ENCODE measurements at places on chromosomes 11 and 22. TPM values are rescaled to one million over a fixed set of nuclear protein-coding genes. Genes with fewer than 3 reads are reported as not detected.
A peak's percentile ranks its signal among the peaks of the same experiment; 100 is the strongest.

GRCh38 chr22:39332441-39333064, 13.1 kb upstream of the RPL3 start:
- no peaks in the 10 kb centered on the region for H3K36me3 ChIP-seq
- H3K27ac ChIP-seq = no peak overlapping the region
- no peak for DNase-seq
- no peak overlapping the region for H3K4me3 ChIP-seq
- H3K27me3 ChIP-seq = peaks cover 3% of the 10 kb centered on the region
- peaks cover 7% of the 10 kb centered on the region for H3K4me1 ChIP-seq

The RBMXL2 gene
- total RNA-seq = not detected

DNA sequence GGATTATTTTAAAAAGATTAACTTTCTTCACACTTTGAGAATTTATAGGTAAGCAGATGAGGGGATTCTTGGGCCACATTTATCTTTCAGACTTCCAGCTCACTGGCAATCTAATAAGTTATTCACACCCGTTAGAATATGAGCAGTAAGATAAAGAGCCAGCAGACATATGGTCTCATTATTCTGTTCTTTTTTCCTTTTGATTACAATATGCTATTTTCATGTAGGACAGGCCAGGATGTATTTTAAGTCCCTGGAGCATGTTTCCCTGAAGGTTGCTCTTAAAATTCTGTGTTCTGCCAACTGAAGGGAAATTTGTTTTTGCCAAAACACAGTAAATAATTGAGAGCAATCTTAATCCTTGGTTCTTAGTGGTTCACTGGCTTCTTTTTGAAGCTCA, 22.2 kb downstream of the PDHX start:
- no peak overlapping the region for H3K4me3 ChIP-seq
- no peak overlapping the region for H3K27ac ChIP-seq
- peaks cover 17% of the 10 kb centered on the region for H3K4me1 ChIP-seq
- H3K27me3 ChIP-seq = no peaks in the 10 kb centered on the region

DNA sequence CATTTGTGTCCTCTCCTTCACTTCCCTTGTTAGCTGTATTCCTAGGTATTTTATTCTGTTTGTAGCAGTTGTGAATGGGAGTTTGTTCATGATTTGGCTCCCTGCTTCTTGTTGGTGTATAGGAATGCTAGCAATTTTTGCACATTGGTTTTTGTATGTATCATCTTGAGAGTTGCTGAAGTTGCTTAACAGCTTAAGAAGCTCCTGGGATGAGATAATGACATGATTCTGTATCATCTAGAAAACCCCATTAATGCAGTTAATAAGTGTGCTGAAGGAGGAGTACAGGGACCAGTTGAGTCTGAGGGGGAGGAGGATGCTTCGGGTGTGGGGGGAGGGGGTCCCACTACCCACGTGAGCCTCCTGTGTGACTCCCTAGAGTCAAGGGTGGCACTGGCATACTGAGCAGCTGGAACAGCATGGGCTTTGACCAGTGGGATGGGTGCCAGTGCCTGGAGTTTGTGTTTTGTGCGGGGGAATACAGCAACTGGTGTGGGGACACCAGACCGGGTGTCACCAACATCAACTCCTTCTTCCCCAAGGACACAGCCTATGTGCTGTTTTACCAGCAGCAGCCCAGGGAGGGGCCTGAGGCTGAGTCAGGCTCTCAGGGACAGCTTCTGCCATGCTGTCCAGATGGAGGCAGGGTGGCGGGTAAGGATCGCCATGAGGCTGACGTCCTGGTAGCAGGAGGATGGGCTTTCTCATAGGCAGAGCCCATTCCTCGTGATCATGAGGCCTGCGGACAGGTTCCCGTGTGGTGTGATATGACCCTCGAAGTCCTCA, 24.1 kb downstream of the USP35 start:
- H3K36me3 ChIP-seq = peaks cover 26% of the 10 kb centered on the region
- DNase-seq = no peak
- H3K4me1 ChIP-seq = peaks cover 5% of the 10 kb centered on the region
- H3K4me3 ChIP-seq = no peak overlapping the region
- H3K27ac ChIP-seq = no peak overlapping the region

The ZNF280A gene
- not detected for total RNA-seq

The OR2AT4 gene
- total RNA-seq = not detected

DNA sequence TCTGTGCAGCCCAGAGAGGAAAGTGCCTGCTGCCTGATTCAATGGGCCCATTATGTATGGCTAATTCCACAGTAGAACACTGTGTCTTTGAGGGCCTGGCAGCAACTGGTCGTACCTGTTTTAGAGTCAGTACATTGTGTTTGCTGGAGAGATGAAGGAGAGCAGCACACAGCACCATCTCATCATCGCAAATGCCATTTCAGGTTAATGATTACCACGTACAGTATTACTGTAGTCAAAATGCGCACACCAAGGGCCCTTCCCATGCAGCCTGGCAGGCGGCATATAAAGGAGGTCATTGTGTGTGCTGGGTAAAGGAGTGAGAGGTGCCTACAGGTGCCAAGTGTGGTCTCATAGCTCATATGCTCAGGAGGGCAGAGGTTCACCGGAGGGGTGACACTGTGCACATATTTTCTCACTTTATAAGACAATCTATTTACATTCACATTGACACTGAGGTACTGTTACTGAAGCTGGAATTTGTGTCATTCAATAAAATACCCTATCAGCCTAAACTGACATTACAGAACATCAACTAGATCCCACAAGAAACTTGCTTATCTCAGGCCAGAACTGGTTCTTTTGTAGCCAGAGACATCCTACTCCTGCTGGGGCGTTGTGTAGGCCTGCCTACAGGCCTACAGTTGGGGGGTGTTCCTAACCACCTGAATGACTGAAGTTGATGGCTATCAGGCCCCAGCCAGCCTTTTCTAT, 90.4 kb downstream of the APIP start:
- no peak for DNase-seq
- no peaks in the 10 kb centered on the region for H3K36me3 ChIP-seq
- peaks cover 39% of the 10 kb centered on the region for H3K27me3 ChIP-seq
- no peak overlapping the region for H3K4me3 ChIP-seq
- peaks cover 5% of the 10 kb centered on the region for H3K4me1 ChIP-seq

The ZP1 gene
- total RNA-seq = not detected

- H3K4me3 ChIP-seq = no peak overlapping the region
- no peaks in the 10 kb centered on the region for H3K36me3 ChIP-seq
- peaks cover 20% of the 10 kb centered on the region for H3K4me1 ChIP-seq
- peaks cover 74% of the 10 kb centered on the region for H3K27me3 ChIP-seq
- no peak for DNase-seq
- no peak overlapping the region for H3K27ac ChIP-seq
Observed at GRCh38 chr11:107587306-107587979, 3.5 kb upstream of the ELMOD1 start.

The PYGM gene
- total RNA-seq = 2.0 TPM

GRCh38 chr11:43327987-43328386, 16.2 kb downstream of the API5 start:
- H3K27me3 ChIP-seq = no peaks in the 10 kb centered on the region
- no peak for DNase-seq

GRCh38 chr22:49464037-49464436, 363.6 kb downstream of the BRD1 start:
- no peak overlapping the region for H3K27ac ChIP-seq
- H3K4me1 ChIP-seq = no peaks in the 10 kb centered on the region
- no peak overlapping the region for H3K4me3 ChIP-seq
- DNase-seq = no peak

The TEX54 gene
- total RNA-seq = not detected

The SCGB1A1 gene
- not detected for total RNA-seq

GRCh38 chr11:126700768-126701519, 299.6 kb downstream of the KIRREL3 start:
- no peaks in the 10 kb centered on the region for H3K36me3 ChIP-seq
- H3K27ac ChIP-seq = no peak overlapping the region
- H3K27me3 ChIP-seq = no peaks in the 10 kb centered on the region
- no peak overlapping the region for H3K4me3 ChIP-seq
- no peak for DNase-seq

The SCGB1D2 gene
- not detected for total RNA-seq

- H3K4me3 ChIP-seq = peak overlapping the region; percentile 62
- peaks cover 4% of the 10 kb centered on the region for H3K27me3 ChIP-seq
- DNase-seq = peak; percentile 82
- H3K27ac ChIP-seq = peak overlapping the region; percentile 79
Observed at GRCh38 chr11:67265633-67266448, 432 bp upstream of the GRK2 start.

- H3K4me3 ChIP-seq = no peak overlapping the region
- H3K36me3 ChIP-seq = peaks cover 27% of the 10 kb centered on the region
- H3K27ac ChIP-seq = no peak overlapping the region
- DNase-seq = no peak
- H3K27me3 ChIP-seq = no peaks in the 10 kb centered on the region
- no peaks in the 10 kb centered on the region for H3K4me1 ChIP-seq
Observed at GRCh38 chr11:73912026-73912425, 35.2 kb downstream of the PAAF1 start.

DNA sequence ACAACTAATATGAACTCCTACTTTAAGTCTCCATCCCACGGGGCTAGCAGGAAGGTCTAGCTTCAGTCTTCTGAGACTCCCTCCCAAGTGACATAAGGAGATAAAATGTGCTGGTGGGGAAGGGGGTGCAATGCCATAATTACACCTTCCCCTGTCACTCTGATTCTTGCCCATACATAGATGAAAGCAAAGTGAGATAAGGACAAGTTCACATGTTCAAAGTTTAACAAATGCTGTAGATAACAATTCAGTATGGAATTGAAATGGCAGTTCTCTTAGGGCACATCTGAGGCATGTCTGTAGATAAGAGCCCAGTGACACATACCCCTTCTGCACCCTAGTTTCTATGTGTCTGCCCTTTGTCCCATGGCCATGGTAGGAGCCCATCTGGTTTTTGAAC, 38.2 kb upstream of the PANX1 start:
- H3K4me3 ChIP-seq = no peak overlapping the region
- no peak overlapping the region for H3K27ac ChIP-seq
- H3K36me3 ChIP-seq = no peaks in the 10 kb centered on the region
- no peaks in the 10 kb centered on the region for H3K4me1 ChIP-seq
- H3K27me3 ChIP-seq = peaks cover 5% of the 10 kb centered on the region
- no peak for DNase-seq

GRCh38 chr11:95291946-95292345, 60.9 kb upstream of the SESN3 start:
- no peaks in the 10 kb centered on the region for H3K36me3 ChIP-seq
- no peak overlapping the region for H3K4me3 ChIP-seq
- H3K27me3 ChIP-seq = peaks cover 3% of the 10 kb centered on the region

DNA sequence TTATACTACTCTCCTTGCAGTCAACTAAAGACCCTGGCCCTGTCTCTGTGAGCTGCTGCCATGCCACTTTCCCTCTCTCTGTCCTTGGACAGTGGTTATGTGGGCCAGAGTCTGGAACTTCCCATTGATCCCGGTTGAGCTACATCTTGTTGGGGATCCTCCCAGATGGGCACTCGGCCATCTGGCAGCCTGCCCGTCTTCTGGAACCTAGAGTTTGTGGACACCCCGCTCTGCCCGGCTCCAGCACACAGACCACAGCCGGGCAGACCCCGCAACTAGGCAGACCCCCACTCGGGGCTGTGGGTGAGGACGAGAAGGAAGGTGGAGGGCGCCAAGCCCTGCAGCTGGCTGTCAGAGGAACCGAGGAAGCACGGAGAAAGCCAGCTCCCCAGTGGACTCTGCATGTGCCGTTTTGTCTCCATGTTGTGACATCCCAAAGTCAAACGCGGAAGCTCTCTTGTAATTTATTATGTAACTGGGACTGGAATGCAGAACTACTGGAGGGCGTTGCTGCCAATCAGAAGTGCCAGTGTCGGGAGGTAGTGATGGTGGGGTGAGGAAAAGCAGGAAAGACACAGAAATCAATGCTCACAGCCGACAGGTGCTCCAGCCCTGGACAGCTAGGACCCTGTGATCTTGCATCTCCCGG, 207.7 kb downstream of the CEP164 start:
- peaks cover 2% of the 10 kb centered on the region for H3K27me3 ChIP-seq
- H3K4me1 ChIP-seq = no peaks in the 10 kb centered on the region
- DNase-seq = no peak
- no peak overlapping the region for H3K27ac ChIP-seq

DNA sequence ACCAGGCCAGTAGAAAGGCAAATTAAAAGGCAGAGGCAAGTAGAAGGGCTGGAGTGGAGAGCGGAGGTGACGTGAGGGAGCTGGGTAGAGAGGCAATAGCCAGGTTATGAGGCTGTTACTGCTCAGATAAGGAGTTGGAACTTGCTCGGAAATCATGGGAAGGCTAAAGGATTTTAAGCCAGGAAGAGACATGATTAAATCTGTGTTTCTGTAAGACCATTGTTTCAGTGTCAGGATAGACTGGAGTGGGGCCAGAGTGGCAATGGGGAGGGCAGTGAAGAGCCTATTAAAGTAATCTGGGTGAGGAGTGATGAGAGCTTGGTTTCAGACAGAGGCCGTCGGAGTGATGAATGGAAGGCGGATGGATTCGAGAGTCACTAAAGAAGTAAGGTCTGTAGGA, 39.0 kb downstream of the GRAMD1B start:
- no peak for DNase-seq
- H3K36me3 ChIP-seq = peaks cover 40% of the 10 kb centered on the region
- no peaks in the 10 kb centered on the region for H3K27me3 ChIP-seq
- H3K4me1 ChIP-seq = peaks cover 56% of the 10 kb centered on the region

The MMP13 gene
- total RNA-seq = not detected

The SPI1 gene
- not detected for total RNA-seq

DNA sequence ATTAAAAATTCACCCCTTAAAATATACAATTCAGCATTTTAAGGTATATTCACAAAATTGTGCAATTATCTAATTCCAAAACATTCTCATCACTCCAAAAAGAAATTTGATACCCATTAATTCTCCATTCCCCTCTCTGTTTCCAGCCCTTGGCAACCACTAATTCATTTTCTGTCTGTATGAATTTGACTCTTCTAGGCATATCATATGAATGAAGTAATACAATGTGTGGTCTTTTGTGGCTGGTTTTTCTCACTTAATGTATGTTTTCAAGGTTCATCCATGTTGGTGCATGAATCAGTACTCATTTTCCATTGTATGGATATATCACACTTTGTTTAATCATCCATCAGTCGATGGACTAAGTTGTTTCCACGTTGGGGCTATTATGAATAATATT, 29.0 kb upstream of the ACCSL start:
- H3K36me3 ChIP-seq = no peaks in the 10 kb centered on the region
- H3K4me1 ChIP-seq = peaks cover 3% of the 10 kb centered on the region
- peaks cover 35% of the 10 kb centered on the region for H3K27me3 ChIP-seq
- no peak for DNase-seq
- no peak overlapping the region for H3K4me3 ChIP-seq

The MS4A3 gene
- not detected for total RNA-seq

The CASP5 gene
- total RNA-seq = not detected

The IFITM10 gene
- total RNA-seq = 1.3 TPM

The OR5M8 gene
- not detected for total RNA-seq

- no peaks in the 10 kb centered on the region for H3K36me3 ChIP-seq
- no peak overlapping the region for H3K27ac ChIP-seq
- H3K4me1 ChIP-seq = no peaks in the 10 kb centered on the region
- peaks cover 1% of the 10 kb centered on the region for H3K27me3 ChIP-seq
- H3K4me3 ChIP-seq = no peak overlapping the region
- no peak for DNase-seq
Observed at GRCh38 chr11:11468954-11469353, 115.9 kb upstream of the CSNK2A3 start.

- no peak for DNase-seq
- H3K4me3 ChIP-seq = no peak overlapping the region
- H3K4me1 ChIP-seq = no peaks in the 10 kb centered on the region
- no peaks in the 10 kb centered on the region for H3K27me3 ChIP-seq
- H3K27ac ChIP-seq = no peak overlapping the region
Observed at GRCh38 chr22:48310740-48311139, 1516.9 kb downstream of the BRD1 start.

The CNGA4 gene
- total RNA-seq = 0.26 TPM

- H3K4me1 ChIP-seq = no peaks in the 10 kb centered on the region
- H3K36me3 ChIP-seq = no peaks in the 10 kb centered on the region
- peaks cover 5% of the 10 kb centered on the region for H3K27me3 ChIP-seq
- peak; percentile 38 for DNase-seq
Observed at GRCh38 chr22:28029201-28029948, 110.3 kb upstream of the PITPNB start.

The DLG2 gene
- total RNA-seq = 2.1 TPM

The RTN4RL2 gene
- not detected for total RNA-seq

The MARK2 gene
- 57.2 TPM for total RNA-seq

Measured in activated CD8-positive, alpha-beta memory T cell treated with anti-CD3 and anti-CD28 coated beads, Interleukin-2, amount 10 ng/mL, durations not matched to agents 7 days and 5 days (primary cell).